ENCODE measurements at places on chromosomes 5 and 9.
A peak's percentile ranks its signal among the peaks of the same experiment; 100 is the strongest.

GRCh38 chr5:30040488-30041118 lies 1152.9 kb upstream of the CDH6 start:
- peak; percentile 16 for DNase-seq

DNA sequence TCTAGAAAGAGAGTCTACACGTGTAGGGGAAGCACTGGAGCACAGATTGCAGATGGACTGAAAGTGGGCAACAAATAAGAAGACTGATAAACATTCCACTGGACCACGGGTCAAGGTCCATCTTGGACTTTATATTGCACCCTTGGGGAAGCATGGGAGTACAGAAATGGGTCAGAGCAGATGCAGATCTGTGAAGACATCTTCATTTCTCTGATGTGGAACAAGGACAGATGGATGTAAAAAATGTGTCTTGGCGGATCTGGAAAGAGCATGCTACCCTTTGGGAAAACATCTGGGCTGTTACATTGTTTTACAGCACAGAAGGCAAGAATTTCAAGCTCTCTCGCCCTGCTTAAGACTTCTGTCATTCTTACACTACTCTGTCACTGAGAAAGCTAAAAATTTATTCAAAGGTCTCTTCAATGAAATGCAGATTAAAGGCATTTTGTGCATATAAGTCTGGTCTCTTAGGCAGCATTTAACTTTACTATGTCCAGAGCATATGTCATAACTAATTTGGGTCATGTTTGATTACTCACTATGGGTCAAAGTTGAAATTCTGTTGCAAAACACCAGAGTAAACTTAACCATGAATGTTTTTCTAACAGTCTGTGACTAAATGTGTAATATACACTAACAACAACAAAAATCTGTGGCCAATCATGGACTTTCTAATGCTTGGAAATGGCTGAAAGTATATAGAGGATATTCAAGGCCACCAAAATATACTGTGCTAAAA lies 756.4 kb upstream of the DMAC1 start:
- no peak for DNase-seq

DNA sequence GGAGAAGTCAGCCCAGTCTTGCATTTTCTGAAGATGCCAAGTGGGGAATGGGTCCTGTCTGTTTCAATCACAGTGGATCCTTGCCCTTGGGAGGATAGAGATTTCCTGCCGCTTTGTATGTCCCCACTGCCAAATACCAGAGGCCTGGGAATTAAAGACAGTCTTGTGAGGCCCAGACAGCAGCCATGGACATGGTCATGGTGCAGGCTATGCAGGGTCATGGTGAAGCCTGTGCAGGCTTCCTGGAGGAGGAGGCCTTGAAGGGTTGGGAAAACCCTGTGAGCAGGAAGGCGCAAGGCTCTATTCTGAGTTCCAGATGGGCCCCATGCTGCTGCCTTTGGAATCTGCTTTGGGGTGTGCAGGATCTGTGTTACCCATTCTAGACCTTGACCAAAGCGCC lies 57.3 kb upstream of the PITX1 start:
- no peak for DNase-seq

GRCh38 chr5:160133071-160133917 lies 14.0 kb upstream of the PWWP2A start:
- DNase-seq, result no peak

DNA sequence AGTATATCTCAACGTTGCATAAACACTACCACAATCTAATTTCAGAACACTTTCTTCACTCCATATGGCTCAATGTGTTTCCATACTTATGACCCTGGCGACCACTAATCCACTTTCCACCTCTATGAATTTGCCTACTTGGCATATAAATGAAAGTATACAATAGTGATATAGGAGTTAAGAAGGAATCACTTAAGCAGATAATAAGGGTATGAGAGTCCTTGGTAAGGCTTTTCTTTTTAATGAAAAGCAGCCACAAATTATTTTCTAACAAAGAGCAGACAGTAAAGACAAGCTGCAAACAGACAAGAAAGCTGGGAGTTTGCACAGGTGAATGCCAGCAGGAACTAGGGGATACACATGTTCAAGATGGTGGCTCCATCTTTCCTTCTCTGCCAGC lies 615.1 kb upstream of the NUDT12 start:
- DNase-seq, result no peak

DNA sequence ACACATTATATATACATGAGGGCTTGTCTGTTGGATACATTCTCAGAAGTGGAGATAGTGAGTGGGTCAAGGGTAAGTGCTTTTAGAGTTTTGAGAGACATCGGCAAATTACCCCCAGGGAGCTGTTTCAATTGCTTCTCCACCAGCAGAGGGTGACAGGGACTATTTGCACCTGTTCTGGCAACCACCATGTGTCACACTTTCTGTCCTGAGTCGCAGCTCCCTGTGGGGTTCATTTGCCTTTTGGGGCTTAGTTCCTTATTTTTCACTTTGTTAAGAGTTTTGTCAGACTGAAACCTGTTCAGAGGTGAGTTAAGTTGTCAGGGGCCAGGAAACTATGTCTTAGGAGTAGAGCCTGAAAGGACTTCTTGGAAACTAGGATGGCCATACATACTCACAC lies 20.1 kb upstream of the SLC36A1 start:
- no peak for DNase-seq

DNA sequence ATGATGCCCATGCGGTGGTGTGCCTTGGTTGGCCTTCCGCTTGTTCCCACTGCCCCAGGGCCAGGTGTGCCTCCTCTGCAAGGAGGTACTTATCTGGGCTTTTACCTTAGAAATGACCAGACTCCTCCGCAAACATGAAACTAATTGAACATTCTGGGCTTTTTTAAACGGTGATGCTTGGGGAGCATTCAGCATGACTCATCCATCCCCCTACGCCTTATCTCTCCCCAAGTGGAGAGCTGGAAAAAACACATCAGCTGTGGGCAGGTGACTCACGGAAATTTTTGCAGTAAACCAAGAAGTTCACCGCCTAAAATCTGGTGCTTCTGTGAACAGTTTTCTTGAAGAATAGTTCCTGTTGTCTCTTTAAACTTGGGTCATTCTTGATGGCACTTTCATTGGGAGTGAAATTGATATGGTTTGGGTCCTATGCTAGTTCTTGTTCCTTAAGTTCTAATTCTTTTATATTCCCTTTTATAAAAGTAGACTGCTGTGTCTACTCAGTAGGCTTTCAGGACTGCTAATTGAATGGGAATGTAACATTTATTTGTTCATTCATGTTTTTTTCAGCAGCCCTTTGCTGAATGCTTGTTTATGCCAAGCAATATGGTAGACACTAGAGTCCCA lies 39.6 kb downstream of the SFXN1 start:
- DNase-seq, result no peak

GRCh38 chr5:5658226-5658625 lies 235.7 kb downstream of the ICE1 start:
- no peak for DNase-seq

DNA sequence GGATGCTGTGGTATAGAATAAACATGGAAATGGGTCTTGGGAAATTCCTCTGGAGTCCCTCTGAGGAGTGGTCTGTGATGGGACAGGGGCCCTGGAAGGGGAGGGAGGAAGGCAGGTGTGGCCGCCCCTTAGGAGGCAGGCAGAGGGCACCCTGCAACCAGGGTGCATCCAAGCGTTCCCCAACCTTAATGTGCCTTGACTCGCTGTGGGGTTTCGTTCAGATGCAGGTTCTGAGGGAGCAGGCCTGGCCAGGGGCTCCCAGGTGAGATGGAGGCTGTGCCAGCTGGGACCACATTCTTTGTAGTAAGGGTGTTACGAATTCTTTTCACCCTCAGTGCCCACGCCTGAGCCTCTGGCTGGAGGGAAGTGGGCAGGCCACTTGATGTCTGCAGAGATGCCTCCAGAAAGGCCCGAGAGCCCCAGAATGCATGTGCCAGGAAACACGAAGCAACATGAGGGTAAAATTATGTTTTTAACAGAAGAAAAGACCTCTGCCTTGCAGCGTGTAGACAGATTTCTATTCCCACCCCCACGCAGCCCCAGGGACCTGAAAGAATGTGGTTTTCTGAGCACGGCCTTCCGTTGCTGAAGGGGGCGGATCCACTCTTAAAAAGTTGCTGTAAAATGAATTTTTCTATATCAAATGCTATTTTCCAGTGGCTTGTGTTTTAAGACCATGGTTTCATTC lies 150.4 kb upstream of the IER5L start:
- DNase-seq, result no peak

GRCh38 chr5:107369622-107370021 lies 301.1 kb downstream of the EFNA5 start:
- no peak for DNase-seq

GRCh38 chr9:130866474-130866965 lies 30.1 kb downstream of the QRFP start:
- DNase-seq, result peak; percentile 77
